Prostate gland (tissue), 2 donors: ENCODE measurements at places on chromosomes 5 and 9. TPM values are rescaled to one million over a fixed set of nuclear protein-coding genes. Genes with fewer than 3 reads are reported as not detected.

DNA sequence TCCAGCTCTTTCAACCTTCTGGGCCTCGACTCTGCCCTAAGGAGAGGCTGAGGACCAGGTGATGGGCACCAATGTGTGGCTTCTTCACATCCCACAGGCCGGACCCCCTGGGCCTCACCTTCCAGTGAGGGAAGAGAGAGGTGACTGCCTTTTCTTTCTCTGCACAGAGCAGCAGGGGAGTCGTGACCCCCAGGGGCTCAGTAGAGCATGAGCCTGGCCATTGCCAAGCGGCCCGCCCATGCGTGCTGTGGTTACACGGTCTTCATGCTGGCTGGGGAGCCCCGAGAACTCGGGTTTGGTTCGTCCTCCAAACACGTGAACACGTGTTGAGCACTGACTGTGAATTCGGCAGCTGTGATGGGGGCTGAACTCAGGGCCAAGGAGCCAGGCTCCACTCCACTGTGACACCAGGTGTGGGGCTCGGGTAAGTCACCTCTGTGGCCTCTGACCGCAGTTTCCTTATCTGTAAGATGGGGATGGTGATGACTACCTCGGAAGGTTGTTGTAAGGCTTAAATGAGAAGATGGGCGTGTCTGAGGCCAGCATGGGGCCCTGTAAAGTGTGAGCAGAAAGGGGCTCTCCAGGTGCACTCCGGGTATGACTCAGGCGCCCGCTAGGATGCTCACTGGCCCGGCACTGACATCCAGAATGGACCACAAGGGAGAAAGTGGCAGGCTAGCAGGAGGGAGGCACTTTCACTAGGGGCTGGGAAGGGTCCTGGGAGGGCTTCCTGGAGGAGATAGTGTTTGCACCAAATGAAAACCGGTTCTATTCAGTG lies 13.4 kb upstream of the GRHPR start:
- no peaks in the 10 kb centered on the region for H3K4me1 ChIP-seq
- DNase-seq: no peak
- no peaks in the 10 kb centered on the region for H3K27me3 ChIP-seq
- no peak overlapping the region for H3K4me3 ChIP-seq
- H3K36me3 ChIP-seq: no peaks in the 10 kb centered on the region

SPATA31A5 gene
- not detected for total RNA-seq

KIF12 gene
- total RNA-seq: 8.4 TPM

- no peak overlapping the region for H3K4me3 ChIP-seq
- peaks cover 6% of the 10 kb centered on the region for H3K4me1 ChIP-seq
- H3K27me3 ChIP-seq: peaks cover under 1% of the 10 kb centered on the region
Observed at GRCh38 chr9:124037790-124038189, 26.2 kb downstream of the LHX2 start.

DNA sequence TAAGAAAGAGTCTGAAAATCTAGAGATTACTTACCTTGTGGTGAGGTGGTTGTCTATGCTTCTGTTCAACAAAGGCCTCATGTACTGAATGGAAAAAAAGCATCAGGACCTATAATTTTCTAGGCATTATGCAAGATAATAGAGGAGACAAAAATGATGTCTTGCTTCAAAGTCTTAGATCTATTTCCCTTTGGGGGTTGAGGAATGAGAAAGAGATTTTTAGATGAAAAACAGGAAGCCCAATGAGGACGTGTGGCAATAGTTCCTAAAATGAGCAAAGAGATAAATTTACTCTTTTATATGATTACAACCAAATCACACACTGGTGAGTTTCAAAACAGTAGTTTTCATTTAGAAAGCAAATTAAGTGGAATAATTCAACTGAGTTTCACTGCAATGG lies 99.5 kb downstream of the GHR start:
- H3K4me1 ChIP-seq: peaks cover 5% of the 10 kb centered on the region
- no peak for DNase-seq
- H3K36me3 ChIP-seq: no peaks in the 10 kb centered on the region
- H3K27me3 ChIP-seq: no peaks in the 10 kb centered on the region
- no peak overlapping the region for H3K4me3 ChIP-seq
- H3K27ac ChIP-seq: no peak overlapping the region
